ENCODE measurements at places on chromosomes 7 and 10.

- no peak for DNase-seq
Measured at GRCh38 chr7:47967123-47967522, 12.3 kb downstream of the HUS1 start.

- DNase-seq = no peak
Measured at GRCh38 chr7:145957160-145957890, 159.3 kb upstream of the CNTNAP2 start.

DNA sequence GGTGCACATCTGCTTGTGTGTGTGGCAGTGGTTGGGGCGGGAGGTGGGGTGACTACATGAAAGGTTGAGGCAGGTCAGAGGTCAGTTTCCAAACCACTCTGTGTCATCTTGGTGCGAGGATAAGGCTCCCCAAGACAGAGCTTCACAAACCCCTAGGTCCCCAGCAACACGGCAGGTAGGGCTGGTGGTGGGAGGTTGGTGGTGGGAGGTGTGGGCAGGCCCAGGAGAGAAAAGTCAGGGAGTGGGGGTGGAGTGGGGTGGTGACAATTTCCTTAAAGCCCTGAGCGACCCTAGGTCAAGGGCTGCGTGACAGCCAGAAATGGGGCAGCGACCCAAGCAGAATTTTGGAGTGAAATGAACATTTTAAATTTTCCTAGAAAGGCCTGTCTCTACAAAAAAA, 1.6 kb upstream of the STRA8 start:
- DNase-seq = no peak

DNA sequence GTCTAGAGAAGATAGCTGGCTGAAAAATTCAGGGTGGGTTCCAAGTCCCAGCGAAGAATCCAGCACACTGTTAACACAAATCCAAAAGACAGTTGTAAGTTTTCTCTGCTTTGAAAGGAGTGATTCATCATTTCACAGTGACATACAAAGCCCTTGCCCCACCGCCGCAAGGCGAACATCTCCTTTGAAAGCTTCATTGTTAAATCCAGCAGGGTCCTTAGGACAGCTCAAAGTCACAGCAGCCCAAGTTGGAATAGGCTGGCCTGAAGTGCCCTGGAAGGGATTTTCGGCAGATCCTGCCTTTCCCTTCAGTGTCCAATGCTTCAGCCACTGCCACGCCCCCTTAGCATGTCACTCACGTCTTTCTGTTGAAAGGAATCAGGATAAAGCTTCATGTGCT, 526.1 kb downstream of the CALN1 start:
- no peak for DNase-seq

DNA sequence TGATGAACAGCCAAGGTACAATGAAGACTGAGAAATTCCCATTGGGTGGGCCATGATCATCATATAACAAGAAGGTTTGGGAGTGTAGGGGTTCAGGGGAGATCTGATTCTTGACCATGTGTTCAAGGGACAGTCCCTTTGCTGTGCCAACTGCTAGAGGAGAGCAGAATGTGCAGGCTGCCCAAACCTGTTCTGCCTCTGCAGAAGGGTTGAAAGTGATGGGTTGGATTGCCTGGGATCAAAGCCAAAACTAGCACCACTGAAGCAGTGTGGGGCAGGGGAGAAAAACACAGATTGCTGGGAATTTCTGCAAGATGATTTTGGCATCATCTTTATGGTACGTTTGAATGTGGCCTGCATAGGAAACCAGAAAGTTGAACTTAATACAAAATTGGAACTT, 303.9 kb downstream of the OTUD1 start:
- DNase-seq = no peak

DNA sequence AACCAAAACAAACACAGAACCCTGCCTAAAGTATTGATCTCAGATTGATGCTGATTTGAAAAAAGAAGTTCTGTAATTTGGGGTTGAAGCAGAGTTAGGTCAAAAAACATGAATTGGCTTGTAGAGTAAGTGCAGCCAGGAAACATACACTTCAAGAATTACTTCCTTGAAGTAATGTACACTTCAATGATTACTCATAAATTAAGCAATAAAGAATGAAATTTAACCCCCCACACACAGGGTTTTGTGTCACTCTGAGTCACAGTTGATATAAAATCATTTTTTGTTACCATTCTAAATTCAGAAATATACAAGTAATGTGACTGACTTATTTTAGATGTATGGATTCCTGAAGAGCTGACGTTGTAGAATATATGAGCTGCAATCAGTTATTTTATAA, 622.2 kb downstream of the POM121L12 start:
- DNase-seq = no peak

DNA sequence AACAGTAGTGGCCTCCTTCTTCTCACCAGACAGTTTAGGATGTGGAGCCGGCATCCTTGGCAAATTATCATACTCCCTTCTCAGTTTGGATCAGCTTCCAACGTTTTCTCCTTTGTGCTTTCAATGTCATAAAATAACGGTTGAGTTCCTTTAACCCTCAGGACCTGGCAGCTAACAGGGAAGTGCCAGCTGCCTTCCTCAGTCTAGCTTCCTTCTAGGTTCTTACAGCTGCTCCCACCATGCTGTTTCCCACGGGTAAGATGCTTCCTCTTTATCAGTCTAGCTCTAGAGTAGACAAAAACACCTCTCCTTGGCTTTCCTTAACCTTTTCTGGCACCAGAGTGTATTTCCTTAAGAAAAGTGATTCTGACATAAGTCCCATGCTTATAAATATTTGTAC, 33.2 kb downstream of the BLVRA start:
- no peak for DNase-seq

All from left cardiac atrium (tissue), 4 donors.